Pericardium fibroblast (primary cell): ENCODE measurements at places on chromosomes 7 and 10. TPM values are rescaled to one million over a fixed set of nuclear protein-coding genes. Genes with fewer than 3 reads are reported as not detected.

Gene DRGX
- not detected in 2 replicates for total RNA-seq

Gene FANK1
- total RNA-seq, result 3.6 and 4.3 TPM in 2 replicates

Gene ZNF775
- total RNA-seq, result 6.4 and 8.2 TPM in 2 replicates

Gene UFSP1
- 5.7 and 6.0 TPM in 2 replicates for total RNA-seq

Gene SEC31B
- total RNA-seq, result 2.0 and 4.1 TPM in 2 replicates

Gene ACTA2
- total RNA-seq, result 181 and 1,821 TPM in 2 replicates

Gene ZNF488
- total RNA-seq, result under 0.01 and 0.47 TPM in 2 replicates

Gene PRLHR
- total RNA-seq, result not detected in 2 replicates

Gene CYP3A5
- 0.43 TPM in 1 of 2 replicates, not detected in the other for total RNA-seq

Gene FHIP2A
- total RNA-seq, result 16.5 and 25.3 TPM in 2 replicates

Gene BLNK
- total RNA-seq, result not detected in 2 replicates

Gene COBL
- under 0.01 TPM in 1 of 2 replicates, not detected in the other for total RNA-seq

Gene ELN
- 56.1 and 146 TPM in 2 replicates for total RNA-seq

Gene DDX21
- 32.7 and 39.3 TPM in 2 replicates for total RNA-seq

Gene CAMK1D
- total RNA-seq, result 1.3 and 1.6 TPM in 2 replicates

Gene ZNF467
- 9.3 and 14.0 TPM in 2 replicates for total RNA-seq

Gene MYO1G
- not detected in 2 replicates for total RNA-seq

Gene TYW1B
- 0.82 and 5.3 TPM in 2 replicates for total RNA-seq

Gene MMS19
- total RNA-seq, result 75.6 and 88.4 TPM in 2 replicates

Gene TMEM270
- not detected in 2 replicates for total RNA-seq

Gene CCAR1
- total RNA-seq, result 17.4 and 31.2 TPM in 2 replicates

Gene SLC26A5
- total RNA-seq, result not detected in 2 replicates

Gene HABP2
- not detected in 2 replicates for total RNA-seq

Gene SAP25
- total RNA-seq, result 0.93 and 2.4 TPM in 2 replicates

Gene IQUB
- total RNA-seq, result under 0.01 and 0.94 TPM in 2 replicates

Gene SEMA3D
- total RNA-seq, result 4.7 and 12.1 TPM in 2 replicates

Gene RFC2
- total RNA-seq, result 8.9 and 11.2 TPM in 2 replicates

Gene MEOX2
- 10.3 and 17.0 TPM in 2 replicates for total RNA-seq

Gene HPS1
- total RNA-seq, result 54.9 and 59.7 TPM in 2 replicates

Gene OR2A25
- not detected in 2 replicates for total RNA-seq

Gene HOXA7
- 0.26 and 0.58 TPM in 2 replicates for total RNA-seq

Gene ZNF727
- not detected in 2 replicates for total RNA-seq

Gene FUOM
- total RNA-seq, result 12.6 and 25.7 TPM in 2 replicates

Gene NEBL
- 14.7 and 77.5 TPM in 2 replicates for total RNA-seq

Gene DNAJC12
- 9.9 and 12.8 TPM in 2 replicates for total RNA-seq

Gene MRLN
- total RNA-seq, result not detected in 2 replicates

Gene CNPY1
- not detected in 2 replicates for total RNA-seq

Gene AFAP1L2
- total RNA-seq, result 0.51 and 7.5 TPM in 2 replicates

Gene GJC3
- total RNA-seq, result not detected in 2 replicates

Gene POU6F2
- not detected in 2 replicates for total RNA-seq

Gene PAX4
- total RNA-seq, result not detected in 2 replicates

Gene SPDYE11
- total RNA-seq, result not detected in 2 replicates

Gene NODAL
- total RNA-seq, result not detected in 2 replicates

Gene CCL24
- total RNA-seq, result not detected in 2 replicates

Gene HMX3
- not detected in 2 replicates for total RNA-seq

Gene KCNIP2
- 0.12 TPM in 1 of 2 replicates, not detected in the other for total RNA-seq

Gene EIF4H
- 225 and 249 TPM in 2 replicates for total RNA-seq
